ENCODE measurements at places on chromosomes 4 and X.
A peak's percentile ranks its signal among the peaks of the same experiment; 100 is the strongest.

DNA sequence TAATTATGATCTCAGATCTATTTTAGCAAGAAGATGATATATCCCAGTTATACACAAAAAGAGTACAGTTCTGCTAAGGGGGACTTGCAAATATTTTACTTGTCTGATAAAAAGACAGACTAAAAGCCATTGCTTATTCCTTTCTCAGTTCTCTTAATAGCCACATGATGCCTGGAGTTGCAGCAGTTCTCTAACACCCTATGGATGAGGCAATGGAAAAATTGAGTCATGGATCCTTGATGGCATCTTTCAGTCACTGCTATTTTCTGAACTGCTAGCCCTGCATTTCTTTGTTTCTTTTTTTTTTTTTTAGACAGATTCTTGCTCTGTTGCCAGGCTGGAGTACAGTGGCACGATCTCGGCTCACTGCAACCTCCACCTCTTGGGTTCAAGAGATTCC, 1956.7 kb downstream of the C4orf33 start:
- DNase-seq = no peak

- DNase-seq = peak; percentile 25
Measured at GRCh38 chr4:52376132-52376704, 282.9 kb downstream of the USP46 start.

- no peak for DNase-seq
Measured at GRCh38 chr4:125736057-125736456, 421.3 kb downstream of the FAT4 start.

GRCh38 chr4:147689067-147689466, 5.1 kb upstream of the PRMT9 start:
- DNase-seq = no peak

- no peak for DNase-seq
Measured at GRCh38 chrX:24204958-24205357, 55.4 kb downstream of the ZFX start.

GRCh38 chr4:95985791-95986550, 146.1 kb downstream of the PDHA2 start:
- no peak for DNase-seq

GRCh38 chrX:8284131-8284530, 113.1 kb upstream of the VCX2 start:
- no peak for DNase-seq

DNA sequence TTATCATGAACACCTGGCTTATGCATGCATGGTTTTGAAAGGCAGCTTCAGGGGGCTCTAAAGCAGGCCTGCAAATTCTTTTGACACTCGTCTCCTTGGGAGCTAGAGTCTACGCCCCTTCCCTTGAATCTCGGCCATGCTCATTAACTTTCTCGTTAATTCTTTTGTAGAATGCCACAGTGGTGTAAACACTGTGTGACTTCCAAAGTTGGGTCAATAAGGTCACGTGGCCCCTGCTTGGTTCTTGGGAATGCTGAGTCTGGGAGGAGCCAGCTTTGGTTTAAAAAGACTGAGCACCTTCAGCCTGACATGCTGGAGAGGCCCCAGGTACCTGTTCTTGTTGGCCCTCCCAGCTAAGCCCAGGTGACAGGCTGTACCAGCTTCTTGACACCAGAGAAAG, 228.4 kb downstream of the DHRSX start:
- no peak for DNase-seq

GRCh38 chrX:103520386-103520785, 1.1 kb upstream of the RAB40A start:
- DNase-seq = no peak

- no peak for DNase-seq
Measured at GRCh38 chrX:119147486-119147885, 19.9 kb upstream of the KIAA1210 start.

DNA sequence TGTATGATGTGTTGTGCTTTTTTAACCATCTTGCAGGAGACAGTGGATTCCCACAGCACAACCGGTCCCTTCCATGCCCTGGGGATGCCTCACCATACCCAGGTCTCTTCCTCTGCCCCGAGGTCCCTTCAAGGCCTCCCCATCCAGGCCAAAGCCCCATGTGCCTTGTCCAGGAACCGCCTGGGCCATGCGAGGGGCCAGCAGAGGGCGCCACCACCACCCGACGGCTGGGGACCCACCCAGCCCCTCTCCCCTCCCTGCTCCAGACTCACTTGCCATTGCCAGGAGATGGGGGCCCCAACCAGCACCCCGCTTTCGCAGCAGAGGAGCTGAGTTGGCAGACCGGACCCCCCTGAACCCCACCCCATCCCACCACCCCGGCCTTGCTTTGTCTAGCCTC, 485.5 kb downstream of the TRAM1L1 start:
- no peak for DNase-seq

DNA sequence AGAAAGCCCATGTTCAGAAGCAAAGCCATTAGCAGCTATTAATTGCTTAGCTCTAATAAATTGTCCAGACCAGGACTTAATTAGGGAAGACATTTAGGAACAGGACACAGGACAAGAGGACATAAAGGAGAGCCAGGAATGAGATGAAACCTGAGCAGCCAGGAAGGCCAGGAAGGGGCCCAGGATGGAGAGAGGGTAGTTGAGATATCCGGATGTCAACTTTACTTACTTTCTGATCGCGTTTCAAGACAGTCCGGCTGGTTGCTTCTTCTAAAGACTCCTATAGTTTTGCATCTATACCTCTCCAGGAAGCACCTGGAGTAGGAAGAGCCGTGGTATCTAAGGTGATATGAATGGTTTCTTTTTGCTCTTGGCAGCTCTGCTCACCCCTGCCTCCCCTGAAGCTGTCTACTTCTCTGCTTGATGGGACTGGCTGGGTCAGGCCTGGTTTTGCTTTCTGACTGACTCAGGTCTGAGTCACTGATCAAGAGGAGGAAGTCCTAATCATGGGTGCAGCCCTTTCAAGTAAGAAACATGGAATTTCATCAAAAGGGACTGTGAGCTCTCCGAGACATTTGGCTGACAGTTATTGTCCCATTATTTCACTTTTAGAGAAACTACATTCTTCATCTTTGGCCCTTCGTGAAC, 733.3 kb downstream of the RPA4 start:
- DNase-seq = no peak

GRCh38 chr4:123832173-123833026, 435.8 kb downstream of the SPRY1 start:
- DNase-seq = no peak

DNA sequence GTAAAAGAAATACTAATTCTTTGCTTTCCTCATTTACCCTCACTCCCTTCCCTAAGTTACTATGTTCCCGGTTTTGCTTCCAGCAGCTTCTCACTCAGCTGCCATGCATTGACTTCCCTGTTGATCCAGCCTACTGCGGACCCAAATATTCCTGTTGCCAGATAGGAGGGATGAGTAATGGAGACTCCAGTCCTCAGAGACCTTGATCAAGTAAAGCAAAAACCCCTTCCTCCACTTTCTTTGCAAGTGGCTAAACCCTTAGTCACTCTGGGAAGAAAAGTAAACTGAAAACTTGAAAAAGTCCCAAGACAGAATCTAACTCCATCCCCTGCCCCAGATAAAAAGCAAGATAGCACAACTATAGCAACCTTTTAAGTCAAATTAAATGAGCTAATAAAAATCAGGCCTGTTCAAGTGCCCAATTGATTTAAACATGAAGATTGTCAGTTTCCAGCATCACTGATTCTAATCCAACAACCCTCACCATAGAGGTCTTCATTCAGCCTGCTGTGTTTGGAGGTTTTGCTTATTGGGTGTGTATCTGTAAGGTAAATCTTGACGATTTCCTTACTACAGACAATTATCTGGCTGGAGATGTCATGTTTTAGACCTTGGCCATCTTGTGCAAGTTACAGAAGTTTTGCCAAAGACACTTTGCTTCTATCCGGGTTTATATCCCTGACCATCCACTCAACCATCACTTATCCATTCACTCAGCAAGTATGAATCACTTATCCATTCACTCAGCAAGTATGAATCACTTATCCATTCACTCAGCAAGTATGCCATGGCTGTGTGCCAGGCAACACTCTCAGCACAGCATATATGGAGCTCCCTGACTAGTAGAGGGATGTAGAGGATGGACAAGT, 17.6 kb downstream of the FGFBP1 start:
- no peak for DNase-seq

DNA sequence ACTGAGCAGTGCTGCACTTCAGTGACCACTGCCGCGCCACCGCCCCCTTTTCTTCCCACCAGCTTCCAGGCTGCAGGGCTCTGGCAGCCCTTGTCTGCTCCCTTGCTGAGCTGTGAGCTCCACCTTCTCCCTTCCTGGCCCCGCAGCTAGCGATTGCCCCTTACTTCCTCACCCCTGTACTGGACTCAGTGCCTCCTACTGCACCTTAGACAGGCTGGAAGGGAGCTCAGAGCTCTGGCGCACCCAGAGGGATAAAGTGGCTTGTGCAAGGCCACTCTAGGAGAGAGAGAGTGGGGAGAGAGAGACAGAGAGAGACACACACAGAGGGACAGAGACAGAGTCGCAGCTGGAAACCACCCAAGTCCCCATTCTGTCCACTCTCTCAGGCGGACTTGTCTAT, 6.0 kb downstream of the RASL11B start:
- DNase-seq = no peak

- DNase-seq = no peak
Measured at GRCh38 chr4:141540643-141541042, 95.7 kb upstream of the IL15 start.

DNA sequence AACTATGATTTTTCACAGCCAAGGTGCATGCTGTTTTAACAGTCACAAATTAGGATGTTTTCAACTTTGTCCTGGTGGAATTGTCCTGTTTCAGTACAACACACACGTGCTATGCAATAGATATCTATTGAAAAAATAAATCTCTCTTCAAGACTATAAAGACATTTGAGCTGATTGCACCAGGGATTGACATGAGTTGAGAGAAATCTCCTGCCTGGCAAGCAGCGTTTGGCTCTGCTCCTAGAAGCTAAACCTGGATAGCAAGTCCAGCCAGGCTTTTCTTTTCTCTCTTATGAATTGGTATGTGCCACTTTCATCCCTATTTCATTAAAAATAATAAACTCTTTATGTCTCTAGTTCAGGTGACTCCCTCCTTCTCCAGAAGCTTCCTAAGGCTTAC, 16.6 kb upstream of the NPNT start:
- DNase-seq = no peak

DNA sequence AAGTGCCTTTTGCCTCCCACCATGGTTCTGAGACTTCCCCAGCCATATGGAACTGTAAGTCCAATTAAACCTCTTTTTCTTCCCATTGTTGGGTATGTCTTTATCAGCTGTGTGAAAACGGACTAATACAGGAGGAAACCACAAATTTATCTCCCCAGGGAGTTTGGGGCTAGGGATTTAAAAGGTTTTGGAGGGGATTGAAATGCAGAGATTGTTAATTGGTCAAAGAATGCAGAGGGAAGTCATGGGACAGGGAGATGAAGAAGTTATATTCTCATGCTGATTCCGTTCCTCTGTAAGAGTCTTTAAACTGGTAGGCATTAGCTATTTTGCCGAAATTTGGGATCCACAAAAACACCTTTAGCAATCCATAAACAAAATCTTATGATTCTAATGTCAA, 57.9 kb downstream of the TKTL2 start:
- no peak for DNase-seq

DNA sequence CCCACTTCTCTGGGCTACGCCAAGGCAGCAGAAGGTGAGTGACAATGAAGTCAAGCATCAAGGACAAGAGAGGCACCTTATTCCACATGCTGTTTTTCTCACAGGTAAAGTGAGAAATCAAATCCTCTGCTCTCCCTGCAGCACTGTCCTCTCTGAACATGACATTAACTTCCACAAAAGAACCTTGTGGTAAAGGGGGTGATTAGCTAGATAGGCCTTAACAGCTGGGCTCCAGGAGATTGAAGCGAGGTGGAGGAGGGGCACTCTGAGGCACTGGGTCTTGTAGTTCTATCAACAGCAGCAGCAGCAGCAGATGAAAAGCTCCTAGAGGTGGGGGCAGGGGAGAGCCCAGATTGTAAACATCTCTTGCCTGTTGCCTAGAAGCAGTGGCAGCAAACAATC, 96.8 kb upstream of the CXXC4 start:
- no peak for DNase-seq

- no peak for DNase-seq
Measured at GRCh38 chr4:183411291-183411861, 33.1 kb upstream of the CDKN2AIP start.

- no peak for DNase-seq
Measured at GRCh38 chrX:123846577-123847038, 13.2 kb upstream of the XIAP start.

DNA sequence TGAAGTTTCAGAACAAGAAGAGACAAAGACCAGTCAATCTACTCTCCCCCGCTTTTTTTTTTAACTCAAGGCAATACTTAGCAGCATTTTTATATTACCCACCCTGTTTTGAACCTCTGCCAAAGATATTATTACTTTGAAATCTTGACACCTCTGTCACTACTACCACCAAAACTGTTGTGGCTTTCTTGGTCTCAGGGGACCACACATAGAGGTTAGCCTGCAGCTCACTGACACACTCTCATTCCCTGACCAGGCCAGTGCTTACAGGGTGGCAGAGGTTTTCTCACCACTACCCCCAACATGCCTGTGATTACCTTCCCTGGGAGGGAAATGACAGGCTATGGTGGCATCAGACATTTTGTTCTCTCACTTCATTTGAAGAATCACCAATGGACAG, 137.4 kb upstream of the STIM2 start:
- no peak for DNase-seq

GRCh38 chrX:149129767-149130166, 375.3 kb downstream of the IDS start:
- DNase-seq = peak; percentile 4

GRCh38 chr4:148354186-148354585, 88.0 kb downstream of the NR3C2 start:
- no peak for DNase-seq

- no peak for DNase-seq
Measured at GRCh38 chr4:55170462-55170861, 45.1 kb upstream of the KDR start.

GRCh38 chr4:124191329-124191728, 521.2 kb downstream of the ANKRD50 start:
- DNase-seq = no peak

GRCh38 chrX:3567686-3568085, 145.8 kb downstream of the PRKX start:
- DNase-seq = no peak

DNA sequence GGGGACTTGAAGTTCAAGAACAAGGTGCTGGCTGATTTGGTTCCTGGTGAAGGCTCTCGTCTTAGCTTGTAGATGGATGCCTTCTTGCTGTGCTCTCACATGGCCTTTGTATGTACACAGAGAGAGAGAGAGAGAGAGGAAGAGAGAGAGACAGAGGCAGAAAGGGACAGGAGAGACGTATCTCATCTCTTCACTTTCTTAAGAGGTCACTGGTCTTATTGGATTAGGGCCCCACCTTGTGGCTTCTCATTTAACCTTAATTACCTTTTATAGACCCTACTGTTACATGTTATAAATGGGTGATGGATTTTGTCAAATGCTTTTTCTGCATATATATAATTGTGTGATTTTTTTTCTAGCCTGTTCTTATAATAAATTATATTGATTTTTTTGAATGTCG, 1444.2 kb downstream of the ADGRL3 start:
- DNase-seq = no peak

DNA sequence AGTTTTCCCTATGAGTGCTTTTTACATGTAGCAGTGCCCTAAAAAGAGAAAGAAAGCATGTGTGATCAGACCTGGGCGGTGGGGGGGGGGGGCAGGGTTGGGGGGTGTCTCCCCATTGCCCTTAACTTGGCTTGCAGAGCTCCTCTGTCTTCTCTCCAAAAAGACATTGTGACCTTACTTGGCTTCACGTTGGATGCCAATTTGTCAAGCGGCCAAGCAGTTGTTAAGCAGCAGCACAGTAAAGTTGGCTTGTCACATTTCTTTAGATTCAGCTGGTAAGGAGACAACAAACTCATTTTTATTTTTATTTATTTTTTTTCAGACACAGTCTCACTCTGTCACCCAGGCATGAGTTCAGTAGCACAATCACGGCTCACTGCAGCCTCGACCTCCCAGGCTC, 57.3 kb upstream of the ZNF157 start:
- no peak for DNase-seq
